Thyroid gland (tissue), 4 donors: ENCODE measurements at places on chromosomes 2 and 18. TPM values are rescaled to one million over a fixed set of nuclear protein-coding genes. Genes with fewer than 3 reads are reported as not detected.

The RETREG2 gene
- total RNA-seq, result 122 TPM

The AGBL5 gene
- total RNA-seq, result 40.0 TPM

The COQ10B gene
- 27.6 TPM for total RNA-seq

The COL4A4 gene
- 37.3 TPM for total RNA-seq

The ANO7 gene
- total RNA-seq, result 0.98 TPM

The RNF144A gene
- 12.0 TPM for total RNA-seq

The ACMSD gene
- not detected for total RNA-seq

The SOX11 gene
- total RNA-seq, result not detected

DNA sequence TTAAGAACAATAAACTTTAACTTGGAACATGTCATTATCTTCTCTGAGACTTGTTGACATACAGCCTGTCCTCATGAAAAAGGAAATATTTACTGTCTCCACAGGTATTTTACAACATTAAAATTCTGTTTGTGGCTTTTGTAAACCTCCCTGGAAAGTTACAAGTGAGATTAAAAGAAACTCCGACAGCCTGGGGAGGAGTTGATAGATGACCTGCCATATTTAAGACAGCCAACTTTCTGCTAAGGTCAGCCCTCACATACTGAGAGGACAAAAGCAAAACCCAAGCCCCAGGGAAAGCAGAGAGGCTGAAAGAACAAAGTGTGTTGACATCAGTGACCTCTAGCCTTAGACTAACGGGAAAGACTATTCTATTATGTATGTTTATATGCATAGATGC is 350.2 kb downstream of the RIT2 start:
- DNase-seq, result no peak

DNA sequence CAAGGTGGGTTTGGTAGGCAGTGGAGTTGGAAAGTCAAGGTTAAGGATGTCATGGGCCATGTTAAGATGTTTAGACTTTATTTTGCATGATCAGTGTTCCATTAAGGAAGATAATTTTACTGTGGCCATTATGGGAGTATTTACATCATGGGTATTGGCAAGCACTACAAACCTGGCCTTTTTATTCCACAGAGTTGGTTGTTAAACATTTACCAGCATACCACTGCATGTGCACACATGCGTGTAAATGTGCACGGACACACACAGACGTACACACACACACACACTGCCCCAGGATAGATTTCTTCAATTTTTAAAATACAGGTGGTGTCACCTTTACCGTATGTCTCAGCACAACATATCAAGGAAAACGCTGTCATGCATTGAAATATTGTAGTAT is 51.4 kb upstream of the ITGA6 start:
- DNase-seq, result no peak

DNA sequence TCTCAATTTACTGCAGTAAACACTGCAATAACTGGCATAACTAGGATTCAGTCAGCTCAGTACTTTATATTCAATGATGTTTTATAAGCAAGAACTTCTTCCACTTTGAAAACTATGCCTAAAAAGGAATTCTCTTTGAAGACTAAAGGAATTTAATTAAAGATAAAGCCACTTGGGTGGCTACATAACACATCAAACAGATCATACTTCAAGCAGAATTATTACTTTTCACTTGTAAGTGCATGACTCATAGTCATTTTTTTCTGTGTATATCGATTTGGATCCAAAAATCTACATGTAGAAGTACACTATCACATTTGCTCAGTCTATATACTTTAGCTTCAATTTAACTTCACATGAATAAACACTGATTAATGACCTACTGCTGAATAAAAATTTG is 4.0 kb downstream of the KANSL1L start:
- DNase-seq, result no peak

- DNase-seq, result no peak
Measured at GRCh38 chr2:60857056-60857455, 24.3 kb upstream of the REL start.

GRCh38 chr2:10924441-10924840 is 12.7 kb downstream of the KCNF1 start:
- no peak for DNase-seq

DNA sequence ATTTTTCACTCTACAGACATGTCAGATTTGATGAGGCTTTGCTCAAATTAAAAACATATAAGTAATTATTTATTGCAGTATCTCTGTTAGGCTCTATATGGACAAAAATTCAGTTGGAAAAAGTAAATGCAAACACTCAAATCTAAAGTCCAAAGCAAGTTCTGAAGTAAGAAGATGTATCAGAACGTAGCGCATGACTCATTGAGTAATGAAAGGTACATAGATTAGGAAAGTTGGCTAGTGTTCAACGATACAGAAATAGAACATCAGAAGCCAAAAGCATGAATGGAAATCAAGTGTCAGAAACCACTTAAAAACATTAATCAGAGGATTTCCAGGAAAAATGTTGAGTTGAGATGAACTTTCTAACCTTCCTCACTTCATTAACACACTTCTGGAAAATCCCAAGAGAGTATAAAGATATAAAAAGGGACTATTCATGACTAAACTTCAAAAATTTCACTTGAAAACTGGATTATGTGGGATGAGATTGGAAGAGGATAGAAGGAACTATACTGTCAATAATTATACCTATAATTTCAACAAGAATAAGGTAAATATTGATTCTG is 494.1 kb downstream of the LRRTM4 start:
- no peak for DNase-seq

DNA sequence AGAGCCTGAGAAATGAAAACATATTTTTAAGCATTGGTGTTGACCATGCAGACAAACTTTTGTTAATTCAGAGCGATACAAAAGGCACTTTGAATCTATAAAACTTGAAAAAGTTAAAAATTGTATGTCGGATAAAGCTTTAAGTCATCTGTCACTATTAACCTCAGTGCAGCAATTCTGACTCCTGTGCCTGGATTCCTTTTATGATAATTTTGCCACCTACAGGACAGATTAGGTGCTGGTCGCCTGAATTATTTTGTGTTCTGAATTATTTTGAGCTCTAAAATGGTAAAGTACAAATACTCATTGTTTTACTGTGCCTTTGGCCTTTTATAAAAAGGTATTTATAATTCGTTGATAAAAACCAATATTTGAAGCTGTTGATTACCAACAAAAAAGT is 19.4 kb upstream of the RNF138 start:
- DNase-seq, result no peak

DNA sequence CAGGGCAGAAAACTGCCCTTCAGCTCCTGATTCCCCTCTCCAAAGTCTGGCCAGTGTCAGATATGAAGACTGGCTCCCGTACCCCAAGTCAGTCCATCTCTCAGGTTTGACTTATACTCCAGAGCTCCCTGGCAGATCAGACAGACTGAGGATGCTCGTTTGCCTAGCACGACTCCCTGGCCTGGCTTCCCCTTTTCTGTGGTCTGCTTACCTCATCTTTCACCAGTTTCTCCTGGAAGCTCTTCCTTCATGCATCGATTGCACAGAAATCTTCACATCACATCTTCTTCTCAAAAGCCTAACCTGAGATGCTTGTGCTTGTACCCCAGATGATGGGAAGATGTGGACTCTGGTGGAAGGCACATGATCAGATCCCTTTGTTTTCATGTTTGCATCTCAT is 387.9 kb upstream of the POU3F3 start:
- DNase-seq, result no peak

GRCh38 chr2:217705461-217705860 is 297.3 kb downstream of the TNS1 start:
- no peak for DNase-seq

GRCh38 chr2:172957734-172958133 is 117.9 kb upstream of the MAP3K20 start:
- no peak for DNase-seq

- no peak for DNase-seq
Measured at GRCh38 chr2:133982256-133982655, 271.6 kb upstream of the MGAT5 start.

DNA sequence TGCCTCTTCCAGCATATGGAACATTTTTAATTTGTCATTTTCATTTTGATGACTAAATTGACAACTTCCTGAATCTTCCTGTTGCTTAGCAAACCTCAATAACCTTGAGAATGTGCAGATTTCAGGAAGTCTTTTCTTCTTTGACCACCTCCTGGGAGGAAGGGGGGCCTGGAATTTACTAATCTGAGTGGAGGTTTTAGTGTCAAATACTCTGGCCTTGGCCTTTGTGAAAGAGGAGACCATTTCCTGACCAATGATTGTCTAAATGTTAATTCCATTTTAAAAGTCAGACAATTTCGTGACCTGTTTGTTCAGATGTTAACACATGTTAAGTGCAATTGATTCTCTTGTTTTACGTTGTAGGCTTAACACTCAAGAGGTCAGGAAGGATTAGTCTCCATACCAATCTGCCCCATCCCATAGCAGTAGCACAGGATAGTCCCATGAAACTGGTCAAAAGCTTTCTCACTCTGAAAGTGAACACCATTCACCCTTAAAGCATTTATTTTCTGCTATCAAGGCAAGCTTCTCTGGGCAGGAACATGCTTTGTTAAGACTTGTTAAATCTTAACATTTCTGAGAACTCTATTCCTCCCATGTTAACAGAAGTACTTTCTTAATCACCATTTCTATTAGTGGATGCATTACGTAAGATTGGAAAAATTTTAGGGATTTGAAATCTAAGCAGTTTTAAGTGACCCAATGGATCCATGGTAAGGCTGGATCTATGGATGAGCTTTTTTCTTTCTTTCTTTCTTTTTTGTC is 219.6 kb downstream of the RND3 start:
- no peak for DNase-seq

DNA sequence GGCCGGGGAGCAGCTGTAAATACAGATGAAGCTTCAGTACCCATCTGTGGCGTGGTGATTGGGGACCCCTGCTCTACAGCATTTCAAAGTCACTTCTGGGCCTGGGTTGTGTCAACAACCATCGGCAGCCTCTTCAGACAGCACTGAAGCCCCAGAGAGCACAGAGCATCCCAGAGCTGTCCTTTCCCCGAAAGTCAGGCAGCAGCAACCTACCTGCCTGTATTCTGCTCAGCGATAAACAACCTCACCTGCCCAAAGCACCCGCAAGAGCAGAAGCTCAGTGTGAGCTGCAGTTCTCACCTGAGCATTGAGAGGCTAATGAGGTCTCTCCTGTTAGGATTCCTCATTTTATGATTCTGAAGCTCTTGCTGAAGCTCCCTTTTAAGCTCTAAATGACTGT is 19.3 kb downstream of the TRABD2A start:
- no peak for DNase-seq
